ENCODE measurements at places on chromosomes 5 and 9.

DNA sequence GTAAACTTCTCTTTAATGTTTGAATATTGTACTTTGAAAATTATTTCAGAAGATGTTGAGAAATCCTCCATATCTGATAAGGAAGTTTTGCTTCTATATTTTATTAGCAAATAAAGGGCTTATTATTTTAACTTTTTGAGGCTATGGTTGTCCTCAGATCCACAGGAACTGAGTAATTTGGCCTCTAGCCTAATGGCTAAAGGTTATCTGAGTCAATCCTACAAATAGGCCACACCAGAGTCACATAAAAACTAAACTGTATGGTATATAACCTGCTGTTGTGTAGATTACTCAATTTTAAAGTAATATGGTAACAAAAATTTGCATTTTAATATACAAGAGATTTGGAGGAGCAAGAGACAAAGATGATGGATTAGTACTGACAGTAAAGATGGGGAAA, 549.2 kb upstream of the GRAMD2B start:
- DNase-seq = no peak

- no peak for DNase-seq
Observed at GRCh38 chr5:78720997-78721396, 72.4 kb upstream of the LHFPL2 start.

DNA sequence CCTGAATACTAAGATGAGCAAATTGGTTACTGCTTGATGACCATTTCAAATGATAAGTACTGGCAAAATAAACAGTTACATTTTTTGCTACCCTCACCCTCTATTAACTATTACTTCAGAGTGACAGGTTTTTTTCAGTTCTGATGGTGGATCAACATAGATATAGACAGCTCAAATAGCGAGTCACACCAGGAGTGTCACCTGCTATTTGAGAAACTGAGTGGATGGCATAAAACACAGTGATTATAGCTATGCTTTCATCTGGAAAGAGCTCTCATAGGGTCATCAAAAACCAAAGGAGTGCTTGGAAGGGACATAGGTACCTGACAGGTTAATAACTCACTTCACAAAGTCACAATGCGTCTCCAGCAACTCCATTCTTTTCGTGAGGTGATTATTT, 244.5 kb upstream of the C9orf72 start:
- DNase-seq = no peak

DNA sequence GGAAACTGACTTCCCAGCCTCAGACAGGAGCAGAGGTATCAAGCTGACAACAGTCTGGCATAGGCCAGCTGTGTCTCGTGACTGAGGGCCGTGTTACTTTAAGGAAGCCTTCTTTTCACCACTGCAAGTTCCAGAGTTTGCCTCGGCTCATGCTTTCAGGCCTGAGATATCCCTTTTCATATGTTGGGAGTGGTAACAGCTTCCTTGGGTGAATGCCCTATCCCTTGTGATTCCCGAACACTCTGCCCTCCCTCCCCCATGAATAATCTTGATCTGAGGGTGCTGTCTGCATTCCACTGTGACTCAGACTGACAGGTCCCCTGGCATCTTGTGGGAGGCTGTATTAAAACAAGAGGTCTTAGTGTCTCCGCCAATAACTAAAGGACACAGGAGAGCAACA, 49.7 kb upstream of the ARL15 start:
- DNase-seq = no peak

DNA sequence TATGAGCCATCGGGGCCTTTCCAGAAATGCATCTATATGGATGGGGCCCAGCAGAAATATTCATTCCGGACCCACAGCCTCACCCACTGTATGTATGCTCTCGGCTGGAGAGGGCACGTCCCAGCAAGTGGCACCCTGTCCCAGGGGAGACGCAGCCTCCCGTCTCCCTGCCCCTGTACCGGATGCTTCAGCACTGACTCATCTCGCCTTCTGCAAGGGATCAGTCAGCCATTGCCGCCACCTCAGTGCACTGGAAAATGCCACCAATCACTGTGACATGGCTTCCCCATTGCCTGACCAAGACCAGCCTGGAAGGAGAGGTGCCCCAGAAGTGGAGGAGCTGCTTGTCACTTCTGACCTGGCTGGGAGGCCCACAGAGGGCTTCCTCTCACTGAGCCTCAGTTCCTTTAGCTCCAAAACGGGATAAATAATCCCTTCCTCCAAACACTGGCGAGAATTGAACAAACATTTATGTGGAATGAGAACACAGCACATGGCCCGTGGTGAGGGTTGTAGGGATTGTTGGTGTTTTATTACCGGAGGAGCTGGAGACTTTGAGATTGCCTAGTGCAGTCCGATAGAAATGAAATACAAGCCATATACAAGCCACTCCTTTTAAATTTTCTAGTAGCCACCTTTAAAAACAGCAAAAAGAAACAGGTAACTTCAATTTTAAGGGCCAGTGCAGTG, 43.9 kb upstream of the ORM1 start:
- no peak for DNase-seq
